ENCODE measurements at places on chromosomes 6 and 20. TPM values are rescaled to one million over a fixed set of nuclear protein-coding genes. Genes with fewer than 3 reads are reported as not detected.

MTFR2 gene
- 0.54 TPM for polyA plus RNA-seq

DNA sequence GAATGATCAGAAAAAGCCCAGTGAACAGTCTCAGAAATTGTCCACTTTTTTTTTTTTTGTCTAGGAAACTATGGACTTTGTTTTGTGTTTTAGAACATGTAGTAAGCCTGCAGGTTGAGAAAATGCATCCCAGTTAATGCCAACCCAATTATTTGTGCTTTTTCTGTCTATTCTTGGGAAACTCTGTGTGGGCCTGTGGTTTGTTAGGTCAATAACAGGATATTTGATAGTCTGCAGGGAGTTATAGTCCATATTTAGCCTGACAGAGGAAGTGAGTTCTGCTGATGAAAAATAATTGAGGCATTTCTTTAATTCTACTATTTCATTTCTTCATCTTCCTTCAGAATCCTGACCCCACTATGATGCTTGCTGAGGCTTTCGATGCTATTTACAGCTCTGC is 154.0 kb upstream of the LAMP5 start:
- no peaks in the 10 kb centered on the region for H3K36me3 ChIP-seq
- H3K27me3 ChIP-seq, result no peaks in the 10 kb centered on the region
- no peak for DNase-seq
- no peak overlapping the region for H3K4me3 ChIP-seq

GRCh38 chr6:22087960-22088706 is 208.7 kb downstream of the PRL start:
- no peak for DNase-seq
- no peak overlapping the region for H3K4me3 ChIP-seq
- H3K36me3 ChIP-seq, result no peaks in the 10 kb centered on the region

GRCh38 chr6:43770372-43771209 is 580 bp downstream of the VEGFA start:
- H3K27ac ChIP-seq, result peak overlapping the region; percentile 99
- peak overlapping the region; percentile 94 for H3K4me3 ChIP-seq
- peak; percentile 56 for DNase-seq

Measured in small intestine (tissue), 16 donors.